ENCODE measurements at places on chromosomes 16 and 17.

GRCh38 chr17:3335876-3336275 is 37.7 kb upstream of the OR3A1 start:
- no peak for ATAC-seq

GRCh38 chr17:80558046-80558445 is 13.4 kb downstream of the RPTOR start:
- ATAC-seq, result peak; percentile 99

DNA sequence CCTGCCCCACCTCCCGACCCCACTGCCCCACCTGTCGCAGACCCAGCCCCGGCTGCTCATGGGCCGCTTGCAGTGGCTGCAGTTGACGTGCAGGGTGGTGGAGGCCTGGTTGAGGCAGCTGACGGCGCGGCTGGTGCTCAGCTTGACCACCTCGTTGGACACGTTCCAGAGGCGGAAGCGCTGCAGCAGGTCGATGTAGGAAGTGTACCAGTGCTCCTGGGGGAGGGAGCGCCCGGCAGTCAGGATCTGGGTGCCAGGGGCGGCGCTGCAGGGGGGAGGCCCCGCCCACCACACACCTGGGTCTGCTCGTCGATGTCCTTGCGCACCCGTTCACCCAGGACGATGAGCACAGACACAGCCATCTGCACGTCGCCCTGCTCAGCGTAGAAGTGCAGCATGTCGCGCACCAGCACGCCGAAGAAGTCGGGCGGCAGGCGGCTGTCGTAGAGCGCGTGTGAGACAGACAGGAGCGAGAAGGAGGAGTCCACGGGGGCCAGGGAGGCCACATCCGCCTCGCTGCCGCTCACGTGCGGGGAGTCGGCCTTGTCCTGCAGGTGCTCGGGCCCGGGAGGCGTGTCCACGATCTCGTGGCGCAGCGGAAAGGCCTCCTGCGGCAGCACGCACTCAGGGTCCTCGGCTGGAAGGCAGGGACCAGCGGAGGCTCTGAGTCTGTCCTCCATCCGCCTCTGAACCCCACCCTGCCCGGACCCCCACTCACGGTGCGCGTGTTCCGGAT is 995 bp upstream of the JMJD8 start:
- ATAC-seq, result no peak

DNA sequence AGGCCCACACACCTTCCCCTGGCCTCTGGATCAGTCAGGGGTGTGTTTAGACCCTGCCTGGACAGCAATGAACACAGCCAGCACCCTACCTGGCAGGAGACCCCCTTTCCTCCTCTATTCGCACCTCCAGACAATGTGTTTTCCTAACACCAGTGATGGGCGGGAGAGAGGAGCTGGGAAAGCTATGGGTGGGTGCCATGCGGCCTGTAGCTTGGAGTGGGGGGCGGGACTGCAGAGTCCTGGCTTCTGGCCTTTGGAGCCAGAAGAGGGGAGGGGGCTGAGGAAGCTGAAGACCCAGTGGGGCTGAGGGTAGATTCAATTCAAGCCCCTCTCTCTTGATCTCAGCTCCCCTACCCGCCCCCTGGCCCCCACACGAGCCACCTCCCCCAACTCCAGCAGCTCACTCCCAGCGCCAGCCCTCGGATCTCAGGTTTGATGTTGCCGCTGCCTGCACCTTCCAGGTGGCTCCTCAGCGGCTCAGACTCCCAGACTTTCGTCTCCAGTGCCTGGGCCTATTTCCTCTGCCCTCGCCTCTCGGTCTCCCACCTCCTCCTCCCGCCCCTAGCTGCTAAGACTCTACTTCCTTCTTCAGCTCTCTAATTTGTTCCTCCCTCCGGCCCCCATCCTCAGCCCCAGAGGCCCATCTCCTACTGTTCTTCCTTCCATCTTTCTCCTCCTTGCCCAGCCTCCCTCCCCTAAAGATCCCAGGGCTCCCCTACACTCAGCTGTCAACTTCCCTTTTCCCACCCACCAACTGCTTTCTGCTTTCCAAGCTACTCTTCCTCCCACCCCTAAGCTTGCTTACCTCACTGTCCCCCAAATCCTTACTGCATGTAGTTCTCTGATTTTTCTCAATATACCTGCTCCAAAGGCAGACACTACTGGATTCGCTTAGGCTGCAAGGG is 6.8 kb upstream of the SP6 start:
- ATAC-seq, result no peak

DNA sequence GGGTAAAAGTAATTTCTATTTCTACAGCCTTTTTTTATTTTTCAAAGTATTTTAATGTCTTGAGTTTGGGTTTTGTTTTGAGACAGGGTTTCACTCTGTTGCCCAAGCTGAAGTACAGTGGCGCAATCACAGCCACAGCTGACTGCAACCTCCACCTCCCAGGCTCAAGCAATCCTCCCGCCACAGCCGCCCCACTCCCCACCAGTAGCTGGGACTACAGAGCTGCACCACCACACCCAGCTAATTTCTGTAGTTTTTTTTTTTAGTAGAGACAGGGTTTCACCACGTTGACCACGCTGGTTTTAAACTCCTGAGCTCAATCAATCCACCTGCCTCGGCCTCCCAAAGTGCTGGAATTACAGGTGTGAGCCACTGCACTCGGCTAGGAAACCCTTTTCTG is 44.0 kb downstream of the TUBD1 start:
- peak; percentile 51 for ATAC-seq

DNA sequence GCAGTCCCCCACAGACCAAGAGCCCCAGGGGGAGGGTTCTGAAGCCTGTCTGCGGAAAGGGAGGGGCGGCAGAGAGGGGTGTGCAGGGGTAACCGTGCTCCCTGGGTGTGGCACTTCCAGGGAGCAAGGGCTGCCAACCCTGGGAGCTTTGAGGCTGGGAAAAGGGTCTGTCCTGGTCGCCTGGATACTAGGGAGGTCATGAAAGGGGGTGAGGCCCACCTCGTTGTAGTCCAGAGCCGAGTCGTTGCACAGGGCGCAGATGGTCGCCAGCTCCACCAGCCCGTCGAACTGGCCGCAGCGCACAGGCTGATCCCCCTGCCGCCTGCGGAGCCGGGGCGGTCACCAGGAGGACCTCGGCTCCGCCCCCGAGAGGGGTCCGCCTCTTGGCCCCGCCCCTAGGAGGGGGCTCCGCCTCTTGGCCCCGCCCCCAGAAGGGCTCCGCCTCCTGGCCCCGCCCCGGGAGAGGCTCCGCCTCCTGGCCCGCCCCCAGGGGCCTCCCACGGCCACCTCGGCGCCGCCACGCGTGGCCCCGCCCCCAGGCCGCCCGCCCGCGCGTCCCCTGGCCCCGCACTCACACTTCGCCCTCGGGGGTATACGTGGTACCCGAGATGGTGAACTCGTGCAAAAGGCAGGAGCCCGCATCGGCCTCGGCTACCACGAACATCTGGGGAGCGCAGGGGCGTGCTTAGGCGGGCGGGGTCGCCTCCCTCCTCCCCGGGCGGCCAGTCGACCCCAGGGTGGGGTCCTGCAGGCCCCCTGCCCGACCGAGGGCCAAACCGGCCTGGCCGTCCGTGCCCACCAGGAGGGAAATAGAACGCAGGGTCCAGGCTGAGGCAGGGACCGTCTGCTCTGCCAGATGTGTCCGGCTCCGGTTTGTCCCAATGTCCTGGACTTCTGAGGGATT is 19.5 kb downstream of the ATP2A3 start:
- peak; percentile 78 for ATAC-seq

- no peak for ATAC-seq
These were observed 11.2 kb downstream of the PRAC1 start for GRCh38 chr17:48711128-48711527.

GRCh38 chr17:40316571-40317344 is 7.8 kb downstream of the RARA start:
- no peak for ATAC-seq

DNA sequence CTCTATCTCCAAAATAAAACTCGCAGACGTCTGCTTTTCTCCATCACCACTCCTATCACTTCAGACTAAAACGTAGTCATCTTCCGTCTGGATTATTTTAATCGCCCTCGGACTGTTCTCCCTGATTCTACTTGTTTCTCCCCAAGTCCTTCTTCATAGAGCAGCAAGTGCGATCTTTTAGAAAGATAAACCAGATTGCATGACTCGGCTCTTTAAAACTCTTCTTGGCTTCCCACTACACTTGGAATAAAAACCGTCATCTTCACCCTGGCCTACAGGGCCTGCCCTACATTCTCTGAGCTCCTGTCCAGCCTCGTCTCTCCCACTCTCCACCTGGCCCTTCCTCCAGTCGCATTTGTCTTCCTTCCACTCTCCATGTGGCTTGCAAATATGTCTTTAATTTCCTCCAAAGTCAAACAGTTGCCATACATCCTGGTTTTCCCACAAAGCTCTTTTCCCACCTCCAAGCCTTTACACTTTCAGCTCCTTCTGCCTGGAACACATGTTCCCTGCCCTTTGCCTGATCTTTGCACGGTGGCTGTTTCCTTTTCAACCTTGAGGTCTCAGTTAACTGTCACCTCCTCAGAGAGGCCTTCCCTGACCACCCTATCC is 70.5 kb upstream of the DHX40 start:
- ATAC-seq, result no peak

DNA sequence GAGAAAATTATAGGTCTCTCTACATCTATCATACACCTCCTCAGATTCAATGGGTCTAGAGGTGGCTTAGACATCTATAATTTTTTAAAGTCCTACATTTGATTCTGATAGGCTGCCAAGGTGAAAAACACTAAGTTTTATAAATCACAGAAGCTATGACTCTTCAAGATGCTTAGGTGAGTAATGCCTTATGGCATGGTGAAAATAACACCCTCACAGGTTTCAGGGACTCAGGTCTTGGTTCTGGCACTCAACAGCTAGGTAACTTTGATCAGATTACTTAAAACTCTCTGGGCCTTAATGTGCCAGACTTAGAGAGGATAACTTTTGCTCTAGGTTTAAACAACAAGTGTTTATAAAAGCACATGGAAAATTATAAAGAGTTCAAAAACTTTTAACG is 2.0 kb upstream of the COX10 start:
- peak; percentile 51 for ATAC-seq

- ATAC-seq, result no peak
These were observed 9.1 kb upstream of the TMEM92 start for GRCh38 chr17:50265212-50265611.

GRCh38 chr16:84215531-84215930 is 24.3 kb downstream of the KCNG4 start:
- ATAC-seq, result no peak

- ATAC-seq, result no peak
These were observed 4.6 kb downstream of the CCDC102A start for GRCh38 chr16:57531635-57532265.

- ATAC-seq, result no peak
These were observed 6.9 kb downstream of the GAA start for GRCh38 chr17:80108036-80108971.

- no peak for ATAC-seq
These were observed 25.3 kb downstream of the ZNF778 start for GRCh38 chr16:89242795-89243200.

- ATAC-seq, result peak; percentile 88
These were observed 4.8 kb downstream of the P2RX1 start for GRCh38 chr17:3911271-3912053.

DNA sequence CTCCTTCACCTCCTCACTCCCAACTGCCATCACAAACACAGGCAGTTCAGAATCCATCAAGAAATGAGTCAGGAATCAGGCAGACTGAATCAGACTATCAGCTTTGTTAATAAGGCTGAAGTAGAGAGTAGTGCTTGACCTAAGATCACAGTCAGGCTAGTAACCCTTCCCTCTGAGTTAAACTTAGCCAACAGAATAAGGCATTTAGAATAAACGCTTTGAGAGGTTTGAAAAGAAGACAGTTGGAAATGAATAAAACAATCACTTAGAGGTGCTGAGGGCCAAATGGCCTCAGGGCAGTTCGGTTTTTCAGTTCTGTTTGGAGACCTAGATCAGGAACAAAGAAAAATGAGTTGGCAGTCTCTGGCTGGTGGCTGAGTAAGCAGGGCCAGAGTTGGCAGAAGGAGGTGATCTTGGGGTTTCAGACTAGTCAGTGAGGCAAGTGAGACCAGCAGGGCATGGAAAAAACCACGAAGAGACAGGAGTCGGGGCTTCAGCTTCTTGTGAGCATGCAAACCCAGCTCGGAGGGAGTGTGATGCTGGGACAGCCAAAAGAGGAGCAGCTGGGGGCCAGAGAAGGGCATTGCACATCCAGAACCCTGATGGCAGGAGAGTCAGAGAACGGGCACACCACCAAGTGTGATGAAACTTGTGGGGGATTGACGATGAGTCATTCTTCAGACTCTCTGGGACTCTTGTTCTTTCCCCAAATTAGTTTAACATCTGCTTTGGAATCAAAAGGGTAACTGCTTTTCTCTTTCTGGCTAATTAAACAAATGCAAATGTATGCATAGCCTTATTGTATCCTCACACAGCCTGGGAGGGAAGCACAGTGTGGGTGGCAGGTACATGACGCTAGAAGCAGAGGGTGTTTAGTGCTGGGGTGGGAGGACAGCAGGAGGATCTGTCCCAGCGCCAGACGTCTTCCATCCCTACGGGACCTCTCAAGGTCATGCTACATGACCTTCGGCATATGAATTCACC is 54.8 kb downstream of the SPECC1 start:
- ATAC-seq, result peak; percentile 87

GRCh38 chr17:79627184-79627765 is 16.4 kb upstream of the RBFOX3 start:
- ATAC-seq, result no peak

GRCh38 chr16:86824751-86825296 is 246.5 kb downstream of the FOXL1 start:
- no peak for ATAC-seq

DNA sequence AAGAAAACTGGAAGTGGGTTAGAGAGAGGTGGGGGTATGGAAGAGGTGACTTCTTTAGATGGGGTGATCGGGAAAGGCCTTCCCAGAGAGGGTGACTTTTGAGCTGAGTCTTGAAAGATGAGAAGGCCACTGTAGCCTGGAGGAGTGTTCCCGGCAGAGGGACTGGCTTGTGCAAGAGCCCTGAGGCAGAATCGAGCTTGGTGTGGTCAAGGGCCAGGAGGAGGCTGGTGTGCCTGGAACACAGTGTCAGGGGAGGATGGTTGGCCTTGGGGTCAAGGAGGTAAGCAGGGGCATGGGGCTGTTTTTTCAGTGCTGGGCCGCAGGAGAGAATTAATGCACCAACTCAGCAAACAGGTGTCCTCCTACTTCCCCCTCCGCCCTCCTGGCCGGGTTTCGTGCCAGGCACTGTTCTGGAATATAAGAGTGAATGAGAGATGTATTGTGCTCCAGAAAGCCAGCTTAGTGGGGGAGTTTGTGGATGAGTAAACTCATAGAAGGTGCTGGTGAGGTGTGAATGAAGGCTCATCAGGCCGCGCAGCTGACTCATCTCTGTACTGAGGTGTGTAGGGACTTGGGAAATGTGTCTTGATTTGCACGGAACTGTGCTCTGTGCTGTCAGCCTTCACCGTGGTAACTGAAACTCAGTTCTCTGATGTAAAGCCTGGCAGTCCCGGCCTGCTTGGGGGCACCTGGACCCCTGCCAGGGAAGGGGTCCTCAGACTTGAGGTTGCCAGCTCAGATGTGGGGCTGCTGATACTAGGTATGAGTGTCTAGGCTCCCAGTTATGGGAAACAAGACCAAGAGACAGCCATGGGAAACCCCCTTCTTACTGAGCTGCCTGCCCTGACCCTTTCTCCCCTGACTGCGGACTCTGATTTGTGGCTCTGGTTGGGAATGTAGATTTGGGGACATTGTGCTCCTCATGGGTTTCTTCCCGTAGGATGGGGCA is 15.3 kb downstream of the KSR1 start:
- peak; percentile 73 for ATAC-seq
